ENCODE measurements at places on chromosomes 5 and 9. TPM values are rescaled to one million over a fixed set of nuclear protein-coding genes. Genes with fewer than 3 reads are reported as not detected.

Gene PMPCA
- total RNA-seq, result 72.2 TPM

Gene QRFP
- total RNA-seq, result not detected

Gene TNC
- not detected for total RNA-seq

Gene PRELID2
- total RNA-seq, result 2.7 TPM

Gene IFNA2
- not detected for total RNA-seq

Gene WNT8A
- not detected for total RNA-seq

Gene ADGRV1
- 0.10 TPM for total RNA-seq

Gene NSG2
- not detected for total RNA-seq

Gene CDH9
- not detected for total RNA-seq

Gene PRLR
- 0.39 TPM for total RNA-seq

Gene IFNA4
- total RNA-seq, result not detected

DNA sequence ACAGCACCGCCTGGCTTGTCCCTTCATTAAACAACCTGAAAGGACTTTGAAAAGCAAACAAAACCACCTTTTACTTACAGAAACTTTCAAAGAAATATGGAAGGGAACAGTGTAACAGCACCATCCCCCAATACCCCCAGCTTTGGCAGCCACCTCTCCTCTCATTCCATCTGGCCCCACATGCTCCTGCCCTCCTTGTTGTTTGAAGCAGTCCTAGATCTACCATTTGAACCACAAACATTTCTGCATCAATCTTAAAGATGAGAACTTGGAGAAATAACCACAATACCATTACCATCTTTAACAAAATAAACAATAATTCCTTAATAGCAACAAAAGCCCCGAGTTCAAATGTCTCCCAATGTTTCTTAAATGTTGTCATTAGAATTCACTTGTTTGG is 17.8 kb upstream of the COL15A1 start:
- no peak for DNase-seq

DNA sequence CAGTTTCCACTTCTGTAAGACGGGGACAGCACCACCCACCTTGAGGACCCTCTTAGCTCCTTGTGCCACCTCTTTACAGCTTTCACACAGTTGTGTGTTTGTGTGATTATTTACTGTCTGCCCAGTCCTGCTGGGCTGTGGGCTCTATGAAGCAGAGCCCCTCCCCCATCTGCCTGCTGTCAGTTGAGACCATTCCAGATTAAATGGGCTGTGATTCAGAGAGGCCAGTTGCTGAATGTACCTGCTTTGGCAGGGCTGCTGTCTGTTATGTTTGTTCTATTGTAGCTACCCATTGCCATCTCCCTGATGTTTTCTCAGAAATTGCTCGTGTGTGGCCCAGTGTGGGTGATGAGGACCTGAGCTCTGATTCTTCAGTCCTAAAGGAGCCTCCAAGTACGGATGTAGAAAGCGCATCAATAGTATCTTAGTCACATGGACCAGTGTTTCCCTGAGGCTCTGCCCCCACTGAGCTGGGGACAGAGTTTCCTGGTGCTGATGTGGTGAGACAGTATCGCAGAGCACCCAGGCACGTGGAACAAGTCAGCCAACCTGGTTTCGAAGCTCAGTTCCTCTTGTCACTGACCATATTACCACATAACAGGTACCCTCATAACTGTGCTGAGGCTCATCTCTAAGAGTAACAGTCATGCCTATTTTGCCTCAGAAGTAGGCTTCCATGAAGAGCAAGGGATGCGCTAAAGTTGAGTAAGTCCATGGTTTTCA is 3.7 kb downstream of the ANGPTL2 start:
- DNase-seq, result peak; percentile 21

DNA sequence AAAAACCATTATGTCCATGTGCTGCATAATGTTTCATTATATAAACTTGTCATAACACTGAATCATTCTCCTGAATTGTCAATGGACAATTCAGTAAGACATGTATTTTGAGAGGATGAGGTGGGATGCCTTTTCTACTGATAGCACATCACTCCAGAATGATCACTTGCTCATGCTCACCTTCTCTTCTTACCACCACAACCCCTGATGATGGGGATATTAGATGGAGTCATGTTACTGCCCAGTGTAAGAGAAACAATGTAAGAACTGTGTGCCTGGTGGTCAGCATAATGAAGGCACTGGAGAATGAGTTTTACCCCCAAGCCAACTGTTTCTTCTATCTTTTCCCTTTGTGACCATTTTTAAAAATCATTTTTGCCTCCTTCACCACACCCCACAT is 198.8 kb downstream of the ADAMTSL1 start:
- DNase-seq, result no peak

GRCh38 chr5:194603-195209 is 3.4 kb downstream of the LRRC14B start:
- DNase-seq, result no peak

DNA sequence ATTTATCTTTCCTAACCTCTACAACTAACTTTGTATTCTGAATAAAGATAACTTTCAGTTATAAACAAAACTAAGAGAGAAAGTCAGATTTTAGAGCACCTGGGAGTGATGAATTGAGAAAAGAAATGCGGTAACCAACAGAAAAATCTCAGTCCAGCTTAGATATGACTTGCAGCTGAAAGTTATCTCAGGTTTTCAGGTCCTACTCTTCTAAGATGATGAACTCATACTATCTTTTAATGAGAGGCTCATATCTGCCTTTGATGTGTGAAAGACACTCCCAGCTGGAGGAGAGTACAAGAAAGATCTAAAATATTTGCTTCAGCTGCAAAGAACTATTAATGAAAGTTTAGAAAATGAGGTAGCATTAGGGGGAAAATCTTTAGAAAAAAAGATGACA is 190.5 kb downstream of the DENND1A start:
- no peak for DNase-seq

DNA sequence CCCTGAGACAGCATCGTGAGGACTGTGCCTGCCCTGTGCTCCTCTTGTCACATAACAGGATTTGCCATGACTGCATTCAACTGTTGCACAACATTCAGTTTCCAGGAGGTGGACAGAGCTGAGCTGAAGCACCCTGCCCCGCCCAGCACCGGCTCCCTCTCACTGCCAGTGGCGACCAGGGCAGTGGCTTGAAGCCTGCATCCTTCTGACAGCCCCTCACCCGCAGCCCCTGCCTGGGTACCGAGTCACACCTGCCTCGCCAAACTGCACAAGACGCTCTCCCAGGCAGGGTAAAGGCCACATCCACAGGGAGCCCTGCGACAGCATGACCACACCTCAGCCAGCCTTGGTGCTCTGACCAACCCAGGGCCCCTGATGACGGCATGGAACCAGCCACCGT is 59.9 kb upstream of the ZNF354A start:
- no peak for DNase-seq

- no peak for DNase-seq
Measured at GRCh38 chr5:136686192-136686872, 321.0 kb upstream of the TRPC7 start.

GRCh38 chr5:6430418-6431028 is 18.1 kb upstream of the UBE2QL1 start:
- DNase-seq, result no peak

- DNase-seq, result no peak
Measured at GRCh38 chr5:1754531-1755220, 45.0 kb downstream of the MRPL36 start.

- no peak for DNase-seq
Measured at GRCh38 chr9:114236391-114237138, 81.2 kb downstream of the COL27A1 start.

DNA sequence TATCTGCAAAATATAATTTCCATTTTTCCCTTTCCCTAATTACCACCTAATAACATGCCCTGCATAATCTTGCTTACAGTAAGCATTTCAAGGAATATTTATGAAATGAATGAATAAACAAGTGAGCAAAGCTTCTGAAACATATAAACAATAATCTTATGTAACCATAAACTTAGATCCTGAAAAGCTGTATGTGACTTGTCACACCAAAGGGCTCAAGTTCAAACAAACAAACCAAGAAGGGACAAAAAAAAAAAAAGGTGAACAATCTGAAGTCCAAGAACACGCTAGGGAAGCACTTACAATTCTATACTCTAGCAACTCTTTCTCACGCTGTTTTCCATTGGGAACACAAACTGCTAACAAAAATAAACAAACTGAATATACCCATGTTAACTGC is 36.3 kb downstream of the PLPP1 start:
- no peak for DNase-seq

DNA sequence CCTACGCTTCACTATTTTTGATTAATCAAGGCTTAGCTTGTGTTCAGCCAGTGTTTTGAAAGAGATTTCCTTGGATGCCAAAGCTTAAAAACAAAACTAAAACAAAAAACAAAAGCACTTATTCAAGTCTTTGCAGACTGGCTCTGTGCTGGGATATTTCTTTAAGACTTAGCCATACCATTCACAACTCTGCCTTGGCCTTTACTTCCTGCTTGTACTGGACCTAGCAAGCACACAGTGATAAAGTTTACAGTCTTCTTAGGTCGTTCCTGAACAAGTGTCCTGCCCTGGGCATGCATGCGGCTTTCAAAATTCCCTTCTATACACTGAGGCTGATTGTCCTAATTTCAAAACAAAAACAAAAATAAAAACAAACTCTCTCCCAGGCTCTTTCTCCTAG is 20.7 kb downstream of the FBXL17 start:
- DNase-seq, result no peak

GRCh38 chr5:100900142-100900795 is 2.8 kb downstream of the ST8SIA4 start:
- no peak for DNase-seq

GRCh38 chr9:21141427-21141882 is at the start of gene IFNW1:
TSS of gene IFNW1 (minus strand) at chr9:21141832. CDS start at chr9:21141570, 262 bp downstream.
- DNase-seq, result no peak

DNA sequence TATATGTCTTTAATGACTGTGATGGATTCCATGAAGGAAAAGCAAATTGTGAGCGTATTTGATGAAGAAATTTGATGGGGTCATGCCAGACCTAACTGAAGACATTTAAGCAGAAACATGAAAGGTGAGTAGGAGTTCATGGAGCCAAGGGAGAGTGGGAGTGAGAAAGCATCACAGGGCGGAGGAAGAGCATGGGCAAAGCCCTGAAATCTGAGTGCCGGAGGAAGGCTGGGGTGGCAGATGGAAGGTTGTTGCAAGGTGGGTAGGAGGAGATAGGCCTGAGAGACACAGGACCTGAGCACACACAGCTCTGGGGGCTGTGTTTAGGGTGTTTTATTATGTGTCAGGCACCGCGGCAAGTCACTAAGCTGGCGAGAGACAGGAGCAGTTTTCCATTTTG is 100.3 kb upstream of the SPOCK1 start:
- no peak for DNase-seq

GRCh38 chr9:127509955-127510299 is 58.6 kb downstream of the LRSAM1 start:
- DNase-seq, result no peak

GRCh38 chr9:92790542-92791527 is 26.2 kb upstream of the BICD2 start:
- DNase-seq, result peak; percentile 88

DNA sequence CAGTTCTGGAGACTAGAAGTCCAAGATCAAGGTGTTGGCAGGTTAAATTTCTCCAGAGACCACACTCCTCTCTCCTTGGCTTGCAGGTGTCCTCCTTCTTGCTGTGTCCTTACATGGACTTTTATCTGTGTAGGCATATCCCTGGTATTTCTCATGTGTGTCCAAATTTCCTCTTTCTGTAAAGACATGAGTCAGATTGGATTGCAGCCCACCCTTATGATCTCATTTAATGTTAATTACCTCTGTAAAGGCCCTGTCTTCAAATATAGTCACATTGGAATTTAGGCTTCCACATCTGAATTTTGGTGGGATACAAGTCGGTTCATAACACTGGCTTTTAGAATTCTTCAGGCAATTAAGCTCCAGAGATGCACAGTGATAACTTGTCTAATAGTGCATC is 322.2 kb upstream of the GRIA1 start:
- DNase-seq, result no peak

- DNase-seq, result no peak
Measured at GRCh38 chr5:76025069-76025468, 58.1 kb upstream of the SV2C start.

DNA sequence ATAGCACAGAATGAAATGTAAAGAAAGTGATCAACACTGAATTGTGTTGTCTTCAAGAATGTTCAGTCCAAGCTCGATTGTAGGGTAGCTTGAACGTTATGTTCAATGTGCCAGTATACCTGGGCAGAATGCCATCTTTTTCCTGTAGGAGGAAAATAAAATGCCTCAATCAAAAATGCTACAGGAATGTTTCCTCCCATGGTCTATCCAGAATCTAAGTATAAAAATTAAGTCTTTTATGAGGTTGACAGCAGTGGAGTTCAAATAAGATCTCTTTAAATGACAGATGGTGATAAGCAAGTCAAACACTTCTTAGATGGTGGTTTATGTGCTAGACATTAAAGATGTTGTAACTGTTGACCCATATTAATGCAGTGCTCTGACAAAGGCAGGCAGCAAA is 488.6 kb downstream of the CSNK1G3 start:
- DNase-seq, result no peak

DNA sequence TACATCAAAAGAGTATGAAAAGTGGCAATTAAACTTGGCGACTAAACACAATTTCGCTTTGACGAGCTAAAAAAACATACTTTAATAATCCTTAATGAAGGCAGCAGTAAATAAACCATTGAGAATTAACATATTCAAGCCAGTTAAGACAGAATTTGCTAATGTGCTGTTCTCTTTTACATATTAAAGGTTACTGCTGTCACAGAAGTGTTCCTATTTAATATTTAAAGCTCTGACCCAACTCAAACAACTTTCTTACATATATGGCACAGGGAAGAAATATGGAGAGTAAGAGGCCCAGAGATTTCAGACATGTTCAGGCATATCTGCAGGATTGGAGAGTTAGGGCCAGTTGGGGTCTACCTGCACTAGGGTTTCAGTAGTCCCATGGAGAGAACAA is 16.7 kb upstream of the DENND4C start:
- no peak for DNase-seq

DNA sequence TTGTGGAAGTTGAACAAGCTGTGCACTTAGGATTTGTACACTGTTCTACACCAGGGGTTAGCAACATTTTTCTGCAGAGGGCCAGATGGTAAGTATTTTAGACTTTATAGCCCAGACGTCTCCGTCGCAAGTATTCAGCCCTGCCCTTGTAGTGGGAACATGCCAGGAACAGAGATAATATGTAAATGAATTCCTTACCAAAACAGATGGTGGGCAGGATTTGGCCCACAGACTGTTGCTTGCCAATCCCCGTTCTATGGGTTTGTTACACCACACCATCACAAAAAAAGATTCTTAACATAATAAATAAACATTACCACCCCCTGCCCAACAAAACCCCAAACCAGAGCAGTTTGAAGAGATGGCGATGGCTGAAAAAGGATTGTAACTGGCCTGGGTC is 74.3 kb downstream of the AMBP start:
- no peak for DNase-seq

GRCh38 chr9:133071484-133072150 is 9.8 kb downstream of the CEL start:
- DNase-seq, result no peak

GRCh38 chr5:78549043-78549442 is 99.5 kb downstream of the LHFPL2 start:
- DNase-seq, result no peak

- no peak for DNase-seq
Measured at GRCh38 chr5:58245476-58245840, 214.4 kb downstream of the PLK2 start.

GRCh38 chr9:125413579-125413978 is 152.0 kb downstream of the GAPVD1 start:
- DNase-seq, result no peak

- DNase-seq, result no peak
Measured at GRCh38 chr9:131815970-131816873, 76.3 kb upstream of the RAPGEF1 start.

GRCh38 chr9:9998491-9999287 is 614.1 kb downstream of the PTPRD start:
- DNase-seq, result no peak

Data from B cell (primary cell).